ENCODE measurements at places on chromosomes 11 and 22.

GRCh38 chr22:47598864-47599263 lies 836.4 kb downstream of the TBC1D22A start:
- no peak for DNase-seq

DNA sequence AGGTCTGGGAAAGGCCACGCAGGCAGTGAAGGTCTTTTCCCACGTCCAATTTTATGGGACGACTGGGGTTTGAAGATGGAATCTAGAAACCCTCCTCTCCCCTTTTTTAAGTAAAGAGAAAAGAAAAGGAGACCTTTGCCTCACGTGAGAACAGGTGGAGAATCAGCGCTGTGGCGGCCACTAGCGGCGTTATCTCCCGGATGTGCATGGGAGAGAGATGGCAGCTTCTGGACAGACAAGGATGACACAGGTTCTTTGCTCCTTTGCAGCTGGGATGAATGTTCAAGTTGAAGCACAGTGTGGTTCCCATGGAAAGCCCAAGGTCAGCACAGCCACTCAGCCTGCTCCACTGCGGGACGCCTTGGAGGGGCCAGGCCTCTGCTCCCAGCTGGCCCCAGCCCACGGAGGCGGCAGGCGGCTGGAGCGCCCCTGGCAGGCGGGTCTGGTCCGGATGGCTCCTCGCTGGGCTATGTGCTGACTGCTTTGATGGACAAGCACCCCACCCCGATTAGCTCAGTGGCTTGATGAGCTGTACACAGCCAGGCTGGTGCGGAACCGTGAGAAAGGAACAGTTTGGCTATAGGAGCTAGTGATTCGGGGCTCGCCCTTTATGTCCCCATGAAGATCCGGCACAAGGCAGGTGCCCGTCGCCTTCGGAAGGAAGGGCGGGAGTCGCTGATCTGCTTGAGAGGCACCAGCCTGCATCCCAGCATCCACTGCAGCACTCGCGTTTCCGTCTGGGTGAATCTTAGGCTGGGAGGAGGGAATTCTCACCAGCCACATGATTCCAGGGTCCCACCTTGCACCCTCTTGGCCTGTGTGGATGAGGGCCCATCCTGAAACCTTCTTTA lies 14.5 kb upstream of the BID start:
- no peak for DNase-seq

DNA sequence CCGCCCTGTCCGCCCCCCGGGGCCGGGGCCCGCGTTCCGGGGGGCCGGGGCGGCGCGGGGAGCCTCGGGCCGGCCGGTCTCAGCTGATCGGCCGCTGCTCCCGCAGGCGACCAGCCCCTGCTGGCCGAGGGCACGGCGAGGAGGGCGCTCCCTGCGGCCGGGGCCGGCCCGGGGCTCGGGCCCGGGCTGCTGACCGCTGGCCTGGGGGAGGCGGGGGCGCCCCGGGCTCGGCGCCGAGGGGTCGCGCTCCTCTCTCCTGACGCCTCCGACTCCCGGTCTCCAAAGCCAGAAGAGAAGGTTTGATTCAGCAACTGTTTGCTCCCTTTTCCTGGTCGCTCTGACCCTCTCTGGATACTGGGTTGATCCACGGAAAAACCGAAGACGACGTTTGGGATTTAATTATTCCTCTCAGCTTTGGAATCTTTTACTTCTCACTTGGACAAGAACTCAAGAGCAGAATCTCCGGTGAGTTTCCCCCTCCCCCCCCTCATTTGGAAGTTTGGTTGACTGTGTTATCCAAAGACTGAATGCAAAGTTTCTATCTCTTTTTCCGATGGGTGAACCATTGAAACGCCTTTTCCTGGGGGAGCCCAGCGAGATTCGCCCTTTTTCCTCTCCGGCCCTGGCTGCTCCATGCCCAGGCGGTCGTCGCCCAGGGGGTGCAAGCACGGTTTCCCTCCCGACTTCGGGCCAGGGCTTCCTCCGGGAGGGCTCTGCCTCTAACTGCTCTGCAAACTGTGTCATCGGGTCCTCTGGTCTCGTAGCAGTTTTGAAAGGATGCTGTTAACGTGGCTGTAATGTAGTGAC lies 725 bp downstream of the KDM2A start:
- no peak for DNase-seq

DNA sequence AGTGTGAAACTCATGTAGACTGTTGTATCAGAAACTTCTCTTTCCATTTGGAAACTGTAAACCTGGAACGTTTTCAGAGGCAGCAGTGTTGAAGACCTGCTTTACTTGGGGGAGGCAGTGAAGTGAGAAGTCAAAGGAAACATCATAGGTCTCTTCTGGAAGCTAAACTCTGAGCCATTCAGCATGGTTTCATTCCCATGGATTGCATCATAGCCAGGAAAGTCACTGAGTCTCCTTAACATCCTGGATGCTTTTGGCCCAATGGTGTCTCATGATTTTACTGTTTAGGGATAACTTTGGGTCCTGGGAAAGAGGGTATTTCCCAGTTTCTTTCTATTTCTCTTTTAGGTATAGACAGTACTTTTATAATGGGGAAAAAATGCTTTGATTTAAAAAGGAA lies 153.2 kb upstream of the E2F8 start:
- DNase-seq = no peak

DNA sequence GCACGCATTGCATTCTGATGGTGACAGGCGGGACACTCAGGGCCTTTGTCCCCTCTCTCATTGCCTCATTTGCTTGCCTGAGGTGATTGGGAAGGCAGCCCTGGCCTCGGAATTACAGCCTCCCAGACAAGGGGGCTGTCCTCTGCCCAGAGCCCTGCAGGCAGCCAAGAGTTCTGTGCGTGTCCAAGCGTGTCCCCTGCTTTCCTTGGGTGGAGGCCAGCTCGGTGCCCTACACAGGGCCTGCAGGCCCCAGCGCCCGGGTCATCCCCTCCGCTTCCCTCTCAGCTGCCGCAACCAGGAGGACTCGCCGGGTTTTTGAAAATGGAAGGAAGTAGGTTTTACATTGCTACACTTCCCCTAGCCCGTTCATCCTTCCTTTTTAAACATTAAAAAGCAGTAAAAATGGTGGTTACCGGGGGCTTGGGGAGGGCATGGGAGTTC lies 1.9 kb downstream of the GRAMD4 start:
- DNase-seq = peak; percentile 80

All from anterior cingulate cortex (tissue), 58 donors.